Fibroblast of skin of right quadriceps (primary cell): ENCODE measurements at places on chromosomes 7 and 10.

GRCh38 chr7:122438492-122438891, 133.9 kb upstream of the FEZF1 start:
- DNase-seq, result no peak

GRCh38 chr10:52900593-52900992, 128.0 kb upstream of the MBL2 start:
- DNase-seq, result no peak

GRCh38 chr10:124386186-124387077, 32.3 kb downstream of the OAT start:
- no peak for DNase-seq

- DNase-seq, result no peak
Measured at GRCh38 chr7:6268907-6269306, 3.5 kb downstream of the CYTH3 start.

GRCh38 chr10:87740254-87740655, 77.8 kb downstream of the ATAD1 start:
- DNase-seq, result peak; percentile 82

DNA sequence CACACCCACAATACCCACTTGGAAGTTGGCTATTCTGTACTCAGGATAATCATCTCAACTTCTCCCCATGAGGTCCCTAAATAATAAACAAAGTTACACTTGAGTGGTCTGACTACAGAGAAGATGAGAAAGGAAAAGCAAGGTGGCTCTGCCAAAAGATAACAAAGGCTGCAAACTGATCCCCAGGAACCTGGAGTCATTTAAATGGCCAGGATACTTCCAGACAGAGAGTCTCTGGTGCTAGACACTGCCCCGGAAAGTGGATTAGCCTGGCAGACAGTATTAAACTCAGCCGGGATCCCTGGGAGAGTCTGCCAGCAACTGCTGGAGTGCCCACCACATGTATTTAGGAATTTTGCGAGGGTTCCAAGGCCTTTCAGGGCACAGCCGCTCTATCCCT, 93.7 kb downstream of the DGKI start:
- no peak for DNase-seq

DNA sequence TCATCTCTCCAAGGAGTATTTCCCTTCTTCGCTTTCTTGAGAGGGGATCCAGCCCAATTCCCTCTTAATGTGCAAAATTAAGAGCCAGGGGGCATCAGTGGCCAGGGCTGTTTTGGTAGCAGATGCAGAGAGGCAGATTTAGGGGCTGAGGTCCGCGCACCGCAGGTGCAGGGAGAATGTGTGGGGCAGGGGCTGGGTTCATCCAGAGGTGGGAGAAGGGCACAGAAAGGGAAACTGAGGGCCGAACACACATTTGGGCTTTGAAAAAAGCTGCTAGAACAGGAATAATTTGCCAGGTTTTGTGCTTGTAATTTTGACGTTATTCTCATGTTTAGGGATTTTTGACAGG, 6.5 kb upstream of the SHH start:
- DNase-seq, result no peak

- DNase-seq, result no peak
Measured at GRCh38 chr10:99296605-99297004, 32.6 kb upstream of the CNNM1 start.

GRCh38 chr7:105584165-105584564, 2.9 kb upstream of the EFCAB10 start:
- DNase-seq, result no peak

DNA sequence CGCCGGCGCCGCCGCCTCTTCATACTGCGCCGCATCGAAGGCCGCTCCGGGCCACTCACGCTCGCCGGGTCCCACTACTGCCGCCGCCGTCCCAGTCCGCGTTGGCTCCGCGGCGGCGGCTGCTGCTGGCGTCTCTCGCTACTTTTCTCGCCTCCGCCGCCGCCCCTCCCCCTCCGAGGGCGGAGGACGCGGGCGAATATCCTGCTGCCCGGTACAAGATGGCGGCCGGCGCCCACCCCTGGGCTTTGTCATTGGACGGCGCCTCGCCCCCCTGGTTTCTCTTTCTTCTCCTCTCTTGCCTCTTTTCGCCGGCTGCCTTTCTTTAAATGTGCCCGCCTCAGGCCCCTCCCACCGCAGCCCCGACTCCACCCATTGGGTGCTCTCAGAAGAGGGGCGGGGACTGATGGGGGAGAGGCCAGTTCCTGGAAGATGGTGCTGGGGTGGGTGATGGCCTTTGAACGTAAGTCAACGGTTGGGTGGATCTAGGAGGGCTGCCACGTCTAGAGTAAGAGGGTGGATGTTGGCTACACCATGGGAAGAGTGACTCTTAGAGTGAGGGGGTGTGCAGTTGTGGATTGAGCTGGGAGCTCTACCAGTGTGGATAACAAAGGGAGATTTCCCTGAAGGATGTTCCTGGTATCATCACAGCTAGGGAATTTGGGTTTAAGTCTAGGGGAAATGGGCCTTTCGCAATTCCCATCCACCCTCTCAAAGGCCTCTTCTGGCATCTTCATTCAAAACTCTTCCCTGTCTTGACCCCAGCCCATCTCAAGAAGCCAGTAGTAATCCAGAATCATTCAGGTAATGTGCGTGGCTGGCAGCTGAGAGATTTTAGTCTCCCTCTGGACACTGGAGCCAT, at the start of gene CCDC71L:
Gene CCDC71L (minus strand): TSS at position 297 of the 859 bp plus-strand sequence. CDS start 262 bp downstream, at position 35.
- peak; percentile 96 for DNase-seq

DNA sequence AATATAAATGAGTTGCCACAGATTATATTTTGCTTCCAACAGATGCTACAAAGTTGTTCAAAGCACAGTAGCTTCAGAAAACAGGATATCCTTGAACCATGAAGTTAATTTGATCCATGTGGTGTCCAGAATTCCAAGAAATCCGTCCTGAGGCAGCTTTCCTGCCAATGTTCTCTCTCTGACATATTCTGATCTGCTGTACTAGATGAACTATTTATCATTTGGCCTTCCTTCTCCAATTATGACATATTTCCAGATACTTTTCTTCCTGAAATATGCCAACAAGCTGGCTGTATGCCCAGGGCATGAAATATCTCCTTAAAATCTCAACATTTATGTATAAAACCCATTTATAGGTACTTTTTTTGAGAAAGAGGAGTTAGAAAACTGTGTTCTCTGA, 141.1 kb downstream of the SPAG6 start:
- peak; percentile 29 for DNase-seq

- DNase-seq, result no peak
Measured at GRCh38 chr10:1043532-1043995, 5.4 kb downstream of the IDI1 start.

DNA sequence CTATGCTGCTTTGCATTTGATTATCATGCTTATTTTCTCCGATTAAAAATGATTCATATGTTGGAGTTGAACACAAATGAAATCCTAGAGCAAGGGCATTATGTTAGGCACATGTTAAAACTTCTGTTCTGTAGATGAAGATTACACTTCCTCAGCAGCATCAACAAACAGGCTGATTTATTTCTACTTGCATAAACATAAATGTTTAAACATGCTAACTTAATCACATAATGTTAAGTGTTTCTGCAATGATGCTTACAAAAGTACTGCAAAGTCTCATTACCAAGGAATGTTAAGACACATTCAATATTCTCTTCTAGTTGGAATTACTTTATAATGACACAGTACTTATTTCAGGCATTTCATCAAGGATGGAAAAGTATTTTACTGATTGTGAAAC, 770.8 kb downstream of the ANKRD7 start:
- DNase-seq, result peak; percentile 3

- DNase-seq, result peak; percentile 69
Measured at GRCh38 chr10:82288461-82288881, 413.5 kb downstream of the NRG3 start.

- no peak for DNase-seq
Measured at GRCh38 chr10:52967806-52968795, 195.5 kb upstream of the MBL2 start.

GRCh38 chr10:33386926-33387325, 52.5 kb upstream of the NRP1 start:
- no peak for DNase-seq

- DNase-seq, result no peak
Measured at GRCh38 chr10:13661256-13661655, 74.5 kb downstream of the PRPF18 start.

GRCh38 chr10:10942441-10942840, 75.2 kb upstream of the CELF2 start:
- peak; percentile 11 for DNase-seq
